ENCODE measurements at places on chromosomes 12 and 14.

GRCh38 chr14:100468557-100468956 lies 118.7 kb downstream of the BEGAIN start:
- no peak for DNase-seq

DNA sequence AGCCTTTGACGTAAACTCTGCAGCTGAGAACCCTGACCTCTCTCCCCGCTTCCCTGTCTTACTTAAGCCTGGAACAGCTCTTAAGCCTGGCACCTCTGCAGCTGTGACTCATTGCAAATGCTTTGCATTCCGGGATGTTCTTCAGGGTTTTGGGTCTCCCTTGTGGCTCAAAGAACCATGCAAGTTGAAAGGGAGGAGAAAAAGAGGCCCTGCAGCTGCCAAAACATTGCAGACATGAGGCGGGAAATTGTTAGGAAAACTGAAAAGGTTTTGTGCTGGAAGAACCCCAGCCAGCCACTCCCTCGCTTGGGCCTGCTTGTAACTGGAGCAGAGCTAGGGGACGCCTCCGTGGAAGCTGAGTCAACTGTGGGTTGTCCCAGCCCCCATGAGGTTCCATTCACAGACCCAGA lies 60.2 kb upstream of the FERMT2 start:
- DNase-seq = peak; percentile 80

DNA sequence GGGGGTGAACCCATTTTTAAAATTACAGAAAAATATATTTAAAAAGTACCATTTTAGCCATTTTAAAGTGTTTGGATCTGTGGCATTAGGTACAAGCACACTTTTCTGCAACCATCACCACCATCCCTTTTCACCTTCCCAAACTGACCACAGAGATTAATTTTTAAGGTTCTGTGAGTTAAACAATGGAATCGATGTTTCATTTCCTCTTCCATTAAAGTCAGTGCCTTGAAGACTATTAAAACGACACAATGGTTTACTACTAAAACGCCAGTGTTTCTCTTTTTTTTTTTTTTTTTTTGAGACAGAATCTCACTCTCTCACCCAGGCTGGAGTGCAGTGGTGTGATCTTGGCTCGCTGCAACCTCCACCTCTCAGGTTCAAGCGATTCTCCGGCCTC lies 78.1 kb upstream of the GPR68 start:
- no peak for DNase-seq

DNA sequence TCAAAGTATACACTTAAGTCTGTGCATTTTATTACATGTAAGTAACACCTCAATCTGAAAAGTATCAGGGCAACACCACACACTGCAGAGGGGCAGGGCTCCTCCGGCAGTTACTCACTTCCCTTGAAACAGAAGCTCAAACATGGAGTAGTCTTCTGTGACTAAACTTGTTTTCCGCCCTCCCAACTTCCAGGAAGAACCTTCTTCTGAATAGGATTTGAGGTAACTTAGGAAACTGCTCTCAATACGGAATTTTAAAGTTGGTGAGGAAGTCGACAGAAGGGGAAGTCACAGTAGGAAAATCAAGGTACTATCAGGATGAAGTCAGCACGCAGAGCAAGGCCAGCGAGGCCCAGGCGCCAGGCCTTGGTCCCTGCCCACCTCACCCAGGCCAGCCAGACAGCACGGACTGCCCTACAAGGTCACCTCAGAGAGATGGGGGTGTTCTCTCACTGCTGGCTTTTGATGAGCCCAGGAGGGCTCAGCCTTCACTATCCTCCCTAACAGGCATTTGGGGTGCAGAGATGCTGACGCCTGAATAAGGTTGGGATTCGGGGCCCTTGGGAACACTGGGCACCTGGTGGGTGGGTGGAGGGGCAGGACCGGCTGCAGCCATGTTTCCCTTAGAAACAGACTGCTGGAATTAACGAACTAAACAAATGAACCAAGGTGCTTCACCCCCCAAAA lies 5.8 kb downstream of the ANKRD9 start:
- no peak for DNase-seq

- no peak for DNase-seq
Observed at GRCh38 chr14:102234331-102235264, 70.4 kb downstream of the MOK start.

GRCh38 chr14:64723691-64724577 lies 19.7 kb downstream of the PLEKHG3 start:
- no peak for DNase-seq

- DNase-seq = no peak
Observed at GRCh38 chr12:32031109-32031508, 71.9 kb downstream of the RESF1 start.

- no peak for DNase-seq
Observed at GRCh38 chr12:46152456-46152855, 116.4 kb downstream of the SLC38A1 start.

- DNase-seq = peak; percentile 75
Observed at GRCh38 chr12:3491938-3492792, 1.2 kb downstream of the PRMT8 start.

DNA sequence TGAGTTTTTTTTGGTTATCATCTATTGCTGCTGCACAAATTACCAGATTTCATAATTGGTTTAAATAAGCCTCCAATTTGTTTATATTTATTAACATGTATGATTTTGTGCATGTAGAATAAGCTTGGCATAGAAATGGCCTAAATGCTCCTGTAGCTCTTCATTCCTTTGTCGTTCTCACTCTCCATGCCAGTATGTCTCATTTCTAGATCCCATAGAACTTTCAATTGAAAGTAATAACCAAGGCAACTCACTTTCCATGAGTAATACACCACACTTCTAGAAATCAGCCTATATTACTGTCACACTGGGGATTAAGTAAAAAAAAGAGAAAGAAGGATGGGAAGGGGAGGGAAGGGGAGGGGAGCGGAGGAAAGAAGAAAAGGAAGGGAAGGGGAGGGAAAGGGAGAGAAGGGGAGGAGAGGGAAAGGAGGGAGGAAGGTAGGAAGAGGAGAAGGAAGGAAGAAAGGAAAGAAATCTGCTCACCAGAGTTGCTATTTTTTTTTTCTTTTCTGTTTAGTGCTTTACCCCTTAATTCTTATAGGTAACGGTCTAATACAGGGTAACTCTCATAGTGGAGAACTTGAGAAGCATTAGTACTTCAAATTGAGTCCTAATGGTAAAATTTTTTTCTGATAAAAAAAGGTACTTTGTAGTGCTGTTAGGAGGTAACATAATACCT lies 45.6 kb downstream of the MDM2 start:
- DNase-seq = no peak
